LHCN-M2 (cell line): ENCODE measurements at places on chromosomes 5 and 9. TPM values are rescaled to one million over a fixed set of nuclear protein-coding genes. Genes with fewer than 3 reads are reported as not detected.

GPR150 gene
- 1.3 and 1.6 TPM in 2 replicates for total RNA-seq

DND1 gene
- 0.52 and 1.3 TPM in 2 replicates for total RNA-seq

PRDM9 gene
- not detected in 2 replicates for total RNA-seq

UNC5A gene
- total RNA-seq: 0.06 and 0.26 TPM in 2 replicates

SLC34A1 gene
- total RNA-seq: not detected in 2 replicates

ENG gene
- total RNA-seq: 47.5 and 48.3 TPM in 2 replicates

EFNA5 gene
- total RNA-seq: 7.2 and 13.1 TPM in 2 replicates

PCDHGC5 gene
- total RNA-seq: 1.7 and 2.0 TPM in 2 replicates

TAF1L gene
- not detected in 2 replicates for total RNA-seq

FUT7 gene
- total RNA-seq: not detected in 2 replicates

PRRX2 gene
- total RNA-seq: not detected in 2 replicates

PCA3 gene
- 0.29 TPM in 1 of 2 replicates, not detected in the other for total RNA-seq

DRD1 gene
- total RNA-seq: not detected in 2 replicates

NSA2 gene
- 118 and 139 TPM in 2 replicates for total RNA-seq

SPATA24 gene
- 3.7 and 4.1 TPM in 2 replicates for total RNA-seq

CCT5 gene
- 532 and 556 TPM in 2 replicates for total RNA-seq

CACNA1B gene
- total RNA-seq: not detected in 2 replicates

IFNB1 gene
- not detected in 2 replicates for total RNA-seq

PCDHGA6 gene
- total RNA-seq: 0.77 and 0.98 TPM in 2 replicates

TMEM8B gene
- 2.8 and 3.6 TPM in 2 replicates for total RNA-seq

SMIM15 gene
- 67.7 and 70.0 TPM in 2 replicates for total RNA-seq

CPEB4 gene
- 14.0 and 16.2 TPM in 2 replicates for total RNA-seq

MARVELD2 gene
- 0.26 TPM in 1 of 2 replicates, not detected in the other for total RNA-seq

ARL14EPL gene
- 0.40 TPM in 1 of 2 replicates, not detected in the other for total RNA-seq

NSUN2 gene
- 58.1 and 61.3 TPM in 2 replicates for total RNA-seq

KIAA0825 gene
- total RNA-seq: 3.1 and 3.3 TPM in 2 replicates

C9orf153 gene
- total RNA-seq: not detected in 2 replicates

PRXL2C gene
- 11.2 and 14.6 TPM in 2 replicates for total RNA-seq

SPINK7 gene
- not detected in 2 replicates for total RNA-seq

CDO1 gene
- 2.7 and 3.1 TPM in 2 replicates for total RNA-seq

SLC26A2 gene
- 36.2 and 36.3 TPM in 2 replicates for total RNA-seq

SMIM33 gene
- not detected in 2 replicates for total RNA-seq

TTC16 gene
- not detected in 2 replicates for total RNA-seq

CARD6 gene
- total RNA-seq: 3.2 and 4.1 TPM in 2 replicates

BHMT gene
- not detected in 2 replicates for total RNA-seq

ARHGEF37 gene
- 0.11 and 0.45 TPM in 2 replicates for total RNA-seq

BTNL9 gene
- total RNA-seq: not detected in 2 replicates

HRCT1 gene
- 1.5 and 2.1 TPM in 2 replicates for total RNA-seq

HINT2 gene
- total RNA-seq: 22.8 and 33.0 TPM in 2 replicates

SPATA31E1 gene
- not detected in 2 replicates for total RNA-seq

CD72 gene
- total RNA-seq: 1.2 and 1.4 TPM in 2 replicates

SEMA5A gene
- 11.4 and 12.8 TPM in 2 replicates for total RNA-seq

ATOX1 gene
- total RNA-seq: 86.4 and 119 TPM in 2 replicates

SCGB3A1 gene
- not detected in 2 replicates for total RNA-seq

EGFL7 gene
- total RNA-seq: 7.6 and 8.9 TPM in 2 replicates

HTR1A gene
- not detected in 2 replicates for total RNA-seq
